ENCODE measurements at places on chromosomes 1 and 21.

DNA sequence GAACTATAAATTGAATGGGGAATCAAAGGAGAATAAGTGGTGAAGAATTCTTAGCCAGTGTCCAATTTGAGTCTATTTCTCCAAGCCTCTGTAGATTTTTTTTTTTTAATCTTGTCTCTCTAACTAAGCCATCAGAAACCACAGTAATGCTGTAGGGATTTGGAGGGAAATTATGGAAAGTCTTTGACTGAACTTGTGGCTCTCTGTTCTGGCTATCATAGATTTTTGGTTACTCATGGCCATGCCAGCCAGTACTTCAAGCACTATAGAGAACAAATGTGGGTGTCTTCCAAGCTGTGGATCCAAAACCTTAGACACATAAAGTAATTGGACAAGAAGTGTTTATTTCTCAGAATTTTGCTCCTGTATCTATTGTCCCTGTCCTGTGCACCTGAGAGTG lies 147.9 kb downstream of the LRRC40 start:
- no peak for DNase-seq

- no peak for DNase-seq
Observed at GRCh38 chr1:152457561-152457960, 43.5 kb upstream of the CRNN start.

DNA sequence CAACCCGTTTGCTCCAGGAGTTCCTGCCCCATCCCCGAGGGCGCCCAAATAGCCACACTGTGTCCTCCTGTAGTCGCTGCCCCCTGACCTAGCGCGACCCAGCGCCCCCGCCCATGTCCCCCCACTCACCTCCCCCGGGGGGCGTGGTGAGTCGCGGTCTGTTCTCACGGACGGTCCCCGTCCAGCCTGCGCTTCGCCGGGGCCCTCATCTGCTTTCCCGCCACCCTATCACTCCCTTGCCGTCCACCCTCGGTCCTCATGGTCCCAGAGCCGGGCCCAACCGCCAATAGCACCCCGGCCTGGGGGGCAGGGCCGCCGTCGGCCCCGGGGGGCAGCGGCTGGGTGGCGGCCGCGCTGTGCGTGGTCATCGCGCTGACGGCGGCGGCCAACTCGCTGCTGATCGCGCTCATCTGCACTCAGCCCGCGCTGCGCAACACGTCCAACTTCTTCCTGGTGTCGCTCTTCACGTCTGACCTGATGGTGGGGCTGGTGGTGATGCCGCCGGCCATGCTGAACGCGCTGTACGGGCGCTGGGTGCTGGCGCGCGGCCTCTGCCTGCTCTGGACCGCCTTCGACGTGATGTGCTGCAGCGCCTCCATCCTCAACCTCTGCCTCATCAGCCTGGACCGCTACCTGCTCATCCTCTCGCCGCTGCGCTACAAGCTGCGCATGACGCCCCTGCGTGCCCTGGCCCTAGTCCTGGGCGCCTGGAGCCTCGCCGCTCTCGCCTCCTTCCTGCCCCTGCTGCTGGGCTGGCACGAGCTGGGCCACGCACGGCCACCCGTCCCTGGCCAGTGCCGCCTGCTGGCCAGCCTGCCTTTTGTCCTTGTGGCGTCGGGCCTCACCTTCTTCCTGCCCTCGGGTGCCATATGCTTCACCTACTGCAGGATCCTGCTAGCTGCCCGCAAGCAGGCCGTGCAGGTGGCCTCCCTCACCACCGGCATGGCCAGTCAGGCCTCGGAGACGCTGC lies 1.1 kb downstream of the HTR6 start:
- no peak for DNase-seq

GRCh38 chr1:44862829-44863401 lies 19.9 kb upstream of the PTCH2 start:
- DNase-seq = no peak

GRCh38 chr1:2644171-2644570 lies 11.4 kb upstream of the MMEL1 start:
- DNase-seq = no peak

DNA sequence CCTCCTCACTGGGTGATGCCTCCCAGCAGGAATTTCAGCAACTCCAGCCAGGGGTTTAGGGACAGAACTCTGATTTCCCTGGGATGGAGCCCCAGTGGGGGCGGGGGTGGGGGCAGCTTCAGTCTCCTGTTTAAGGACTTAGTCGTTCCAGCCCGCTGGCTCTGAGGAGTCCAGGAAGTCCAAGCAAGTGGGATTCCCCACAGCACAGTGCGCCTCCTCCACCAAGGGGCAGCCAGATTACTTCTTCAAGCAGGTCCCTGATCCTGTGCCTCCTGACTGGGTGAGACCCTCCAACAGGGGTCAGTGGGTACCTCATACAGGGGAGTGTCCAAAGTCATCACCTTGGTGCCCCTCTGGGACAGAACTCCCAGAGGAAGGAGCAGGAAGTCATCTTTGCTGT lies 1438.4 kb upstream of the B3GALT2 start:
- no peak for DNase-seq

DNA sequence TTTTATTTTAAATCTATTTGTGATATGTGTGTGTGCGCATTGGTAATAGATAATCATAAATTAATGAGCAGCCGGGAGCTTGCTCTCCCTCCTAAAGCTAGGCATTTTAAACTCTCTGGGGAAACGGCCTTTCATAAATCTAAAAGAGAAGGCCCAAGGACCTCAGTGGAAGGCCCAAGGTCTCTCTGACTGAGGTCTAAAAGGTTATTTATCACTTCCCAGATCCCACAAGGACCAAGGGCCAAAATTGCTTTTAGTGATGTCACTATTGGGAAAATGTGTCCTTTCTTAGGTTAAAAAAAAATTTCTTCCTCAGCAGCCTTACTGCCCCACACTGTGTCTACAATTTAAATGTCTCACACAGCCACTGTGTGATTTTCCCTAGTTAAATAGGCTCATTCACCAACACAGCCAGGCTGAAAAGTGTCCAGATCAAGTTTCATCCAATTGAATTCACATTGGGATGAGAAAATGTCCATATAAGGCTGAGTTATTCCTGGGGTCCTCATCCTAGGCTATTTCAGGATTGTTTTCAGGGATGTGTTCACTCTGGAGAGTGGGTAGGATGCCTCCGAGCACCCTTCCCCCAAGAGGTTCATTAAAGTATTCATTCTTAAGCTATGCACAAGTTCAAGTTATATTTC lies 46.1 kb downstream of the SLC44A3 start:
- DNase-seq = no peak

GRCh38 chr1:200949626-200950025 lies 54.9 kb downstream of the INAVA start:
- no peak for DNase-seq

Measured in stimulated activated naive B cell treated with anti-CD40 and anti-IgM and Interleukin-4, amounts not matched to agents 10 μg/mL and 1 μg/mL and 100 μg/mL, for 72 hours (primary cell).